T-helper 17 cell (primary cell): ENCODE measurements at places on chromosomes 13 and 19.

DNA sequence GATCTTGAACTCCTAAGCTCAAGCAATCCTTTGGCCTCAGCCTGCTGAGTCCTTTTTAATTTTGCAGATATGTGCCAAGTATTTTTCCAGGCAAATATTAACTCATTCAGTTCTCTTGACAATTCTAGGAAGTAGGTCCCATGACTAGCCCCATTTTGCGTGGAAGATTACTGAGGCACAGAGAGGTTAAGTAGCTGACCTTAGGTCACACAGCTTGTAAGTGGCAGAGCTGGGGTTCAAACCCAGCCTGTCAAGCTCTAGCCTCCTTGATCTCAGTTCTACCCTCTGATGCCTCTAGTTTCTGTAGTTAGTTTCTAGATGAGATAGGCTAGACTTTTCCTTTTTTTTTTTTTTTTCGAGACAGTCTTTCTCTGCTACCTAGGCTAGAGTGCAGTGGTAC, 18.1 kb downstream of the CYP4F22 start:
- DNase-seq: no peak

DNA sequence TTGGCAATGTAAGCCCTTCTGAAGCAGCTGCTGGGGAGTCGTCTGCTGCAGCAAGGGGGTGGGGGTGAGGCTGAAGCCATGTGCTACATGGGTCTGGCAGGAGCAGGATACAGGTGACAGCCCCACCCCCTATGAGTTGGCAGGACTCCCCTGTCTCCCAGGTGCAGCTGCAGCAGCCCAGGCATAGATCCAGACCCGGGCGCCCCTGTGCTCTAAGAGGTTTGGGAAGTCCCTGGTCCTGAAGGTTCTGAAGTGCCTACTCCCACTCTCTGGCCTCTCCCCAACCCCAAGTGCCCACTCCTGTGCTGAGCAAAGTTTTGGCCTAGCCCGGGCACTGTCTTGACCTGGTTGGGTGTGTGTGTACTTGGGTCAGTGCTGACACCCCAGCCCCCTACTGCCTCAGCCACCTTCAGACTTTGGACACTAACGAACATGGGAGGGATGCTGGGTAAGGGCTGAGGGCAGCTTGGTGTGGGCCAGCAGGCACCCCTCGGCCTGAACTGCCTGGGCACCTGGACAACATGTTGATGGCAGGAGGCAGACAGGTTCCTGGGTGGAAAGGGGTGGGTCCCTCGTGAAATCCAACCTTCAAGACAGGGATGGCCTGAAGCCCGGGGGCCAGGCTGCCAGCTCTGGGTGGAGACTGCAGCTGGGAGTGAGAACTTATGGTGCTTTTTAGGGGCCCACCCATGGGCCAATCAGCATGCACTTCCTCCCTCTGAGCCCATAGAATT, 54.1 kb upstream of the SLITRK6 start:
- DNase-seq: no peak

- no peak for DNase-seq
Observed at GRCh38 chr19:48627201-48627864, 8.0 kb downstream of the SPHK2 start.

DNA sequence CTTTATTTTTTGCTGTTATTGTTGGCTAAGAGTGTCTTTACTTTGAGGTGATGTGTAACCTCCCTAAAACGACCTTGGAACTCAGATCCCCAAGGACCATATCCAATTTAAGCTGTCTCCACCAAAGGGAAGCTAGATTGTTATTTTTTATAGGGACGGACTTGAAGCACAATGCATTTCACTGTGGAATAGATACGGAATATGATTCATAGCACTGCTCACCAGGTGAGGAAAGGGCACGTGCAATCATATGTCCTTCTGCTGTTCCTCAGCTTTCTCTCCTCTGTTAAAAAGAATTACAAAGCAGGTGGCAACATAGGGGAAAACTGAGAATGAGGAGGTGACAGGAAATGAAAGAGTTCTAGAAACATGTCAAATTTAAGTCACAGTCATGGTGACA, 679.0 kb downstream of the PCDH9 start:
- DNase-seq: no peak

DNA sequence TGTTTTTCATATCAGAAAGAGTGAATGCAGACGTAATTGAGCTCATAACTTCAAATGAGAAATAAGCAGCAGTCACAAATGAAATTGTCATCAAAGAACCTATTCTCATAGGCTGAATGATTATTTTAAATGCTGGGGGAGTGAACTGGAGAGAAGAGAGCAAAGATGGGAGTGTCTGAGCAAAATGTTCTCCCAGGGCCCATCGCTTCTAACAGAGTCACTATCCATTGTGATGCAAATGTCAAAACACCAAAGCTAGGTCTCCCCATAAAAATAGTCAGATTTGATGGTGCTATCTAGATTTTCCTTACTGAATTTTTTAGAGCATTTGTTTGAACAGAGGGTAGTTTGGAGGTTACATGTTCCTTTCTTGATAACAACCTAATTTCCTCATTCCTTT, 278.7 kb downstream of the PCDH9 start:
- DNase-seq: no peak
